ENCODE measurements at places on chromosomes 3 and 15. TPM values are rescaled to one million over a fixed set of nuclear protein-coding genes. Genes with fewer than 3 reads are reported as not detected.

GRCh38 chr3:114418724-114419543, 125.1 kb downstream of the TIGIT start:
- peak; percentile 86 for DNase-seq

DNA sequence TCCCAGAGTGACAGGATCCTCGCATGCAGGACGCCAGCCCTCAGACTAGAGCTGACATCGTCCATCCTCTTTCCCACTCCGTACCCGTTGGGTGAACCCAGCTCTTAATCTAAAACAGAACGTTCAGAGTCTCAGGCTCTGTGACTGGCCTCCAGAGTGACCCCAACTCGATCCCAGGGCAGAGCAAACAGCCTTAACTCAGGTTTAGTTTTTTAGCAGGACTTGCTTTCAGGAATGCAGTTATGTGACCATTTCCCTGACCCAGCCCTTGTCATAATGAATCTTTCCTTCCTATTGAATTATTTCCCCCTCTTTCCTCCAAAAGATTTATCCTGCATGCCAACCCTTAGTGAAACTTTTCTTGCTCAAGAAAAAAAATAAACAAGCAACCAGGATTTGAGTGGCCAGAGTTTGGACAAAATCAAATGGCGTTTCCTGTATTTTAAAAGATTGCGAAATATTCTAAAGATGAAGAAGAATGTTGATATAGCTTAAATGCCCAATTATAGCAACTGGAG, 47.8 kb upstream of the RARB start:
- peak; percentile 25 for DNase-seq

DNA sequence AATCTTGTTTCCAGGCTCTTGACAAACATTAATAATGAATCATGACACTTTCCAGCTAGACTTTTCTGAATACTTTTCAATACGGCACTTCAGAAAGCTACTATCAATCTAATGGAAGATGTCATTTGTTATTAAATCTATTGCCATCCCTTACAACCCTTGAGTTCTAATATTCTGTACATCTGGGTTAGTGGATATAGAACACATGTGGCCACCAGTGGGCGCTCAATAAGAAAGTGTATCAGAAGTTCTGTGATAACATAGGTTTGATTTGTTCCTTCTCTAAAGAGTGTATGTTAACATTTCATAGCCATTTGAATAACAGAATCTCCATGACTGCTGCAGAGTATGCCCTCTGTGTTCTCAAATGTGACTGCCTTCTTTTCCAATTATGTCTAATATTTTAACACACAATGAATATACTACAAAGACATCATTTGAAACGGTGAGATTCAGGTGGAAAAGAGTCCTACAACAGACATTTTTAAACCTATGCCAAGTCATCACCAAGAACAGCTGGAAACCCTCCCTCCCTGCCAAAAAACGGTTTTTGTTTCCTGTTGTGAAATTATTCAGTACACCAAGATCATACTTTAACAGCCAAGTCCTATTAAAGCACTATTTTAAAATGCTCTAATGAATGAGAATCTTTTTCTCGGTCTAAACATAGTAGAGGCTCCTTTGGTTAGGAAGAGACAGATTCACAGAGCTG, 22.2 kb downstream of the ALDH1A2 start:
- peak; percentile 56 for DNase-seq

- DNase-seq, result no peak
These were observed 55.3 kb upstream of the ITGA11 start for GRCh38 chr15:68487087-68487843.

DNA sequence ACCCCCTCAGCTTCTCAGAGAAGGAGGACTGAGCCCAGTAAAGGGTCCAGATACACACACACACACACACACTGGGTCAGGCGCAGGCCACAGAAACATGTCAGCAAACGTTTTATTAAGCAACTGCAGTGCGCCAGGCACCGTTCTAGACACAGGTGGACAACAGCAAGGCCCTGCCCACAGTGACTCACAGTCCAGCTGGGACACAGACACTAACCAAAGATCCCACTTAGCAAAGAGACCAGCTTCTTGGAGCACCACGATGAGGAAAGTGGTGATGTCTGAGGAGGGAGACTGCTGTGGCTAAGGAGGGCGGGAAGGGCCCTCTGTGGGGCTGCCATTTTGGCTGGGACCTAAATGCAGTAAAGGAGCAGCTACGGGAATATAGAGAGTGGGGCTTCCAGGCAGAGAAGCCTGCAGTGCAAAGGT, 2.8 kb upstream of the VILL start:
- no peak for DNase-seq

The IL17RD gene
- polyA plus RNA-seq, result 11.5 TPM

DNA sequence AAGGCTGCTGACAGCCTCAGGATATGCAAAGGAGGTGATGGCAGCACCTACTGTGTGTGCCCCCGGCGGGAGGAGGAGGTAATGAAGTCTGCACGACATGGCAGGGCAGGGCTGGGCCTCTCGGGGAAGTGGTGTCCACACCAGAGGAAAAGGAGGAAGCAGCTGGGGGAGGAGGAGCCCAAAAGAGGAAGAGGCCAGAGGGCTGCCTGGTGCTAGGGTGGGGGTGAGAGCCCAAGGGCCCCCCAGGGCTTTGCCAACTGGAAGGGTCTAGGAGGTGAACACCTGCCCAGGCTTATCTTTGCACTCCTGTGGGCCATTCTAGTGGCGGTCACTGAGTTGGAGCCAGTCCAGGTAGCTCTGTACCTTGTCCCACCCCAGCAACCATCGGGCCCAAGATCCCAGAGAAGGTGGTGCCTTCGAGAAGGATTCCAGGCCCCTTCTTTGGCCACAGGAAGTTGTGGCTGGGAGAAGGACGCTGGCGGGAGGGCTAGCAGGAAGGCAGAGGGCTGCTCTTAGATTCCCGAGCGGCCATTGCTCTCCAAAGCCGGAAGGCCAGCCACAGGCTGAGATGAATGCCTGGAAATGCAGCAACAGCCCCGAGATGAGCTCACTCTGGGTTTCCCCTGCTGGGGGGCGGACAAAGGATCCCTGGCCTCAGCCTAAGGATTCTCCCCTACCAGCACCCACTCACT, 7.0 kb downstream of the GNAI2 start:
- DNase-seq, result no peak

DNA sequence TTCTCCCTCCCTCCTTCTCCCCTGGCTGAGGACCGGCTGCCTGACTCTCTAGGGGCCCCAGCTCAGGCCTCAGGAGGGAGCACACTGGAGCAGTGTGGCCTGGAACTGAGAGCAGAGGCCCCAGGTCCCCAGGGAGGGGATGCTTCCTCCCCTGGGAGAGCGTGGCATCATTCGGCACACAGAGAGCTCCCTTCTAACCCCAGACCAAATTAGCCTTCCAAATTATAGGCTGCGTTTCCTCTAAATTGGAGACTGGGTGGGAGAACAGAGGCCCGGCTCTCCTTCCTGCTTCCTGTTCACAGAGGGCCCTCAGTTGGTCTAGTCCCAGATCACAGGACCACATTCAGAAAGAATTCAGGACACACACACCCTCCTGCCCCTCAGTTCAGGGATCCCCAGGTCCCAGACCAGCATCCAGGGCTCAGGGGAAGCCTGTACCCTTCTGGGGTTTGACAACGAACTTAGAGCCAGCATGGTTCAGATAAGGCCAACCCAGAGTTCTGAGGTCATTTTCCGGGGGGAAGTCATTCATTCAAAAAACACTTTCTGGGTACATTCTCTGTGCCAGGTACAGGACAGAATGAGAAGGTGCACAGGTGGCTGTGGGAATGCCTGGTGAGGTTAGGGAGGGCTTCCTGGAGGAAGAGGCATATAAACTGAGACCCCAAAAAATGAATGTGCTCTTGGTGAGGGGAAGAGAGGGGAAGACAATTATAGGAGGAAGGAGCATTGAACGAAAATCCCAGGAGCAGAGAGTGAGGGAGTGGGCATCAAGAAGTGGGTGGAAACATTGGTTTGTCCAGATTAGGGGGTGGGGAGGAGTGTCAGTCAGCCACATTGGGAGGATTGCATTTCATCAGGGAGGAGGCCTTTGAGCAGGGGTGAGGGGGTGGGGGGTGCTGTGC, 28.4 kb upstream of the RPL29 start:
- no peak for DNase-seq

DNA sequence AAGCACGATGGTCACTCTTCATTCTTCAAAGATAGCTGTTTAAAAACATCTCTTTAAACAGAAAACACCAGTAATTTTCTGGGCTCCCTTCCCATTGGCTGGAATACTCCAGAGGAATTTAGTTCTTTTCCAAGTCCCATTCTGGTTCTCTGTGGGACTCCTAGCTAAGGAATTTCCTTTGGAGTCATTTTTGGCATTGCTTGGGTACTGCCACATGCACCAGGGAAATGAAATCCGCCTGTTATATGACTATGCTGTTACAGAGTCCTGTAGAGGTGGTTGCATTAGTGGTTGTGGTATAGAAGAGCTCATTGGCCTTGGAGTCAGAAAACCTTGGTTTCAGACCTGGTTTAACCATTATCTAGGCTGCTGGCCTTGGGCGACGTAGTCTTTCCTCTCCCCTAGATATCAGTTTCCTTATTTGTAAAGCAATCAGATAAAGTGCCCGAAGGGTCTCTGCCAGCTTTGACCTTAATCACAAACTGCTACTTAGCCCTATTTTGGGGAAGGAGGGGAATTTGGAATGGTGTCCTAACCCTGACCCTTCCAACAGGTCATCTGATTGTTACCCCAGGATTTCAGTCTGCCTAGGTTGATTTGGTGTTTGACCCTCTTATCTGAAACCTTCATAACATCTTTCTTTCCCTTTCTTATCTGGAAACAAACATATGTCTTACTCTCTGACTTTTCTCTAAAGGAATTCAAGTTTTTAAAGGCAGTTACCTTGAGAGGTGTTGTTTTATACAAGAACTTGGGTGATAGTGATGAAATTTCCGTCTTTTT, 13.4 kb downstream of the RTP1 start:
- peak; percentile 45 for DNase-seq

- no peak for DNase-seq
These were observed 72.0 kb downstream of the FSIP1 start for GRCh38 chr15:39710681-39711080.
